ENCODE measurements at places on chromosomes 2 and 18.

DNA sequence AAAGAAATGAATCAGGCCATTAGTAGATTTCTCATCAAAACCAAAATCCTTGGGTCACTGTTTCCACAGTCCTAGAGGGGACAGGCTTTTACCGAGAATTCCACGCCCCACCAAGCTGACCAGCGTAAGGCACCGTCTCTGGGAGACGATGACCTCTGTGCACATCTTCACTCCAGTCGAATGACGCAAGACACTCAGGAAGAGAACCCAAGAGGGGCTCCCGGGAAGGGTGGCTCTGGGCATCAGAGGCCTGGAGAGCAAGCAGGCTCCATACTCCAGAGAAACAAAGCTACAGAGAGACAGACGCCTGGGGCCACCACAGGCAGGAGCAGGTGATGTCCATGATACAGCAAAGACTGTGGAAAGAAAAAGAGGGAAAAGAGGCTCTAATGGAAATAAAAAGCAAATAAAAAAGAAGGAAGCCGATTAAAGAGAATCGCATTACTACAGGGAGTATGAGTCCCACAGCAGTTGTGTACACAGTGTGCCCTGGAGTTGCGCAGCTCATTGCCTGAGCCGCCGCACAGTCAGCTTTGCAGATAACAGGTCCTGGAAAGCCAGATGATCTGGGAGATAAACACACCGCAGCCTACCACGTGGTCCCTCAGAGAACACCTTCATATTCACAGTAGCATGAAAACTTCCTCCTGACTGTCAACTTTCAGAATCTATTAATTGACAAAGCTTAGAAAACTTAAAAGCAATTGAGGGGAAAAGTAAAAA, 572.7 kb upstream of the SALL3 start:
- no peak for DNase-seq

DNA sequence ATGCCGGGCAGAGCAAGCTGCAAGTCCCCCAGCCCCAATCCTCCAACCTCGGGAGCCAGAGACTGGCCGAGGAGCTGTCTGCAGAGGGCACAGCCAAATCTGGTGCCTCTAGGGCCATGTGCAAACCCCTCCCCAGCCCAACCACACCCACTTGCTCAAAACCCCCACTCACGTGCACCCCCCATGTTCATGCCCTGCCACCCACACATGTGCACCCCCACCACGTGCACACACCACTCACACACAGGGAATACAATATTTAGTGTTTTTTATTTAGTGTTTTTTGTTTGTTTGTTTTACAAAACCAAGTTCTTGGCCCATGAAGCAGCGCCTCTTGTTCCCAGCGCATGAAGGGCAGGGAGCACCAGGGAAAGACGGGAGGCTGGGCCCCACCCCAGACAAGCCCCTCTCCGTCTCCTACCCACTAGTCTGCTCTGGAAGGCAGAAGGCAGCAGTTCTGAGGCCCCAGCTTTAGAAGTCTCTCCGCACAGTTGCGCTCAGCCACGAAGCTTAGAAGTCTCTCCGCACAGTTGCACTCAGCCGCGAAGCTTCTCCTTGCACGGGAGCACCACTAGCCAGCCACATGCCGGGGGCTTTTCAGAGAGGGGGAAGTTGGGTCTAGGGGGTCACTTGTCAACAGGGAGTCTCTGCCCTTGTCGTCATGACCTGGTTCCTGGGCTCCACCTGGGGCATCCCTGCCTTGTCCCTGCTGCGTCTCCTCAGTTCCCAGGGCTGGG, 276.1 kb upstream of the HDAC4 start:
- no peak for DNase-seq

DNA sequence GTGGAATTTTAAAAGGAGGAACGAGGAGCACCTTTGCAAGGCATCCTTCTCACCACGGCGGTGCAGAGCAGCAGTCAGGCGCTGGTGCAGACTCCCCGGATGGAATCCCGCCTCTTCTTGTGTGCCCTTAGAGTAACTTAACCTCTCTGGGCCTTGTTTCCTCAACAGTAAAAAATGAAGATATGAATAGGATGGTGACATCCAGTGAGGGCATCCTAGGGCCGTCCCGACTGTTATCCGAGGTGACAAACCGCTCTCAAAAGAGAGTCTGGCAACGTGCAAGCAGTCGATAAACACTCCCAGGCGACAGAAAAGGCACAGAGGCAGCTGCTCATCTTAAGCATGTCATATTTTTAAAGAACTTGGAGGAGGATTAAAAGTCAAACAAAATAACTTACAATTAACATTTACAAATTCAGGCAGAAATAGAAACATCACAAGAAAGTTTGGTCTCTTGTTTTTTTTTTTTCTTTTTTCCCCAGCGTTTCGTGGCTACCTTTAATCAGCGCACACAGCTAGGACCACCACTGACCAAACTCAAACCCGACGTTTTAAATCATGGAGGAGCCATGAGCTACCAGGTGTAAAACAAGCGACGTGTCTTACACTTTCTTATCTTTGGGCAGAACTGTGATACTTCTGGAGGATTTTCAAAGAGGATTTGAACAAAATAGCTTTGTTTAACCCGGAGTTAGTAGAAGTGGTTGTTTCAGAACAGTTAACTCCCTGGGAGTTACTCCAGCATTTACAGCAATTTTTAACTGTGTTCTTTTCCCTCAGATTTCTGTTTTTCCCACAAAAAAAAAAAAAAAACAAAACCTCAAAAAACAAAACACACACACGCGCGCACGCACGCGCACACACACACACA, 2.1 kb downstream of the MBP start:
- no peak for DNase-seq

- no peak for DNase-seq
Observed at GRCh38 chr2:139281124-139281523, 500.9 kb upstream of the NXPH2 start.

DNA sequence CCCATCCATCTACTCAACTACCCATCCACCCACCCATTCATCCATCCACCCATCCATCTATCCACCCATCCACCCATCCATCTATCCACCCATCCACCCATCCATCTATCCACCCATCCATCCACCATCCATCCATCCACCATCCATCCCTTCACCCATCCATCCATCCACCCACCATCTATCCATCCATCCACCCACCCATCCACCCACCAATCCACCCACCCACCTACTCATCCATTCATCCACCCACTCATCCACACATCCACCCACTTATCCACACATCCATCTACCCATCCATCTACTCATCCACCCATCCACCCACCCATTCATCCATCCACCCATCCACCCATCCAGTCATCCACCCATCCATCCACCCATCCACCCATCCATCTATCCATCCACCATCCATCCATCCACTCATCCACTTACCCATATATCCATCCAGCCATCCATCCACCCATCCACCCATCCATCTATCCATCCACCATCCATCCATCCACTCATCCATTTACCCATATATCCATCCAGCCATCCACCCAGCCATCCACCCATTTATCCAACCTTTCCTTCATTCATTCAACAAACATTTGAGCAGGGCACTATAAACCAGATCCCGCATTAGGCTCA, 2.1 kb upstream of the NGEF start:
- no peak for DNase-seq

DNA sequence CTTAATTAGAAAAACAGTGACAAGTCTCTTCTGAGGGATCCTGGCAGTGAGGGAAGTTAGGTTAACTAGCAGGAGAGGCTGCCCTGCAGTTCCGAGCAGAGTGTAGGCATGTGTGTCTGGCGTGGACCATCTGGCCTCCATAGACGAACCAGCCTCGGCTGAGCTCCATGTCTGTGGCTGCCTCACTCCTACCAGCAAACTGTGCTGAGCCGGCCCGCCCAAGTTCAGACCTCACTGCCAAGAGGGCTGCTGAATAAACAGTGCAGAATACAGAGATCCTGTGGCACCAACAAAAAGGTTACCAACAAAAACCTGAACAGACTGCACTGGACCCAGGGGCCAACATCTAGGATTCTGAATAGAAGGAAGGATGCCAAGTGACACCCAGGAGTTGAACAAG, 27.3 kb downstream of the INO80C start:
- DNase-seq = no peak

DNA sequence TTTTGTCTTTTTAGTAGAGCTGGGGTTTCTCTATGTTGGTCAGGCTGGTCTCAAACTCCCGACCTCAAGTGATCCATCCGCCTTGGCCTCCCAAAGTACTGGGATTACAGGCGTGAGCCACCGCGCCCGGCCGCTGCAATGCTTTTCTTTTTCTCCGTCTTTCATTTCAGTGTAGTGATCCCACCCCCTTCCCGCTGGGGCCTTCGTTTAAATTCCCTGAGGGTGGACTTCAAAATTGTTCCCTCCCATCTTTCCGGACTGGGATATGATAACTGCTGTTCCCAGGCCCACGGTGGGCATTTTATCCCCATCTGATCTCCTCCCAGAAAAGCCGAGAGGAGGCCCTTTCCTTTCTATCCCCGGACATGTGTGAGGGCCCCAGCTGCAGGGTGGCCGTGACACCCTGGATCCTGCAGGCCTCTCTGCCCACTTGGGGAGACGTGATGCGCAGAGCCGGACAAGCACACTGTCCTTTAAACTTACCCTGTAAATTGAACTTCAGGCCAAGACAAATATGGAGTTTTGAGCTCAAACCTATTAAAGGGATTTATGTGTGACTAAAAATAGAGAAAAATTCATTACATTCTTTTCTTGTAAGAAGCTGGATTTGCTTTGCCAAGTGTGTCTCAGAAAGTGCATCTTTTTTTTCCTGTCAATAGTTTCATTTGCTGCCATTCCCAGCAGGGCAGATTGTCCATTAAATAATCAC, 54.5 kb upstream of the AFF3 start:
- no peak for DNase-seq

DNA sequence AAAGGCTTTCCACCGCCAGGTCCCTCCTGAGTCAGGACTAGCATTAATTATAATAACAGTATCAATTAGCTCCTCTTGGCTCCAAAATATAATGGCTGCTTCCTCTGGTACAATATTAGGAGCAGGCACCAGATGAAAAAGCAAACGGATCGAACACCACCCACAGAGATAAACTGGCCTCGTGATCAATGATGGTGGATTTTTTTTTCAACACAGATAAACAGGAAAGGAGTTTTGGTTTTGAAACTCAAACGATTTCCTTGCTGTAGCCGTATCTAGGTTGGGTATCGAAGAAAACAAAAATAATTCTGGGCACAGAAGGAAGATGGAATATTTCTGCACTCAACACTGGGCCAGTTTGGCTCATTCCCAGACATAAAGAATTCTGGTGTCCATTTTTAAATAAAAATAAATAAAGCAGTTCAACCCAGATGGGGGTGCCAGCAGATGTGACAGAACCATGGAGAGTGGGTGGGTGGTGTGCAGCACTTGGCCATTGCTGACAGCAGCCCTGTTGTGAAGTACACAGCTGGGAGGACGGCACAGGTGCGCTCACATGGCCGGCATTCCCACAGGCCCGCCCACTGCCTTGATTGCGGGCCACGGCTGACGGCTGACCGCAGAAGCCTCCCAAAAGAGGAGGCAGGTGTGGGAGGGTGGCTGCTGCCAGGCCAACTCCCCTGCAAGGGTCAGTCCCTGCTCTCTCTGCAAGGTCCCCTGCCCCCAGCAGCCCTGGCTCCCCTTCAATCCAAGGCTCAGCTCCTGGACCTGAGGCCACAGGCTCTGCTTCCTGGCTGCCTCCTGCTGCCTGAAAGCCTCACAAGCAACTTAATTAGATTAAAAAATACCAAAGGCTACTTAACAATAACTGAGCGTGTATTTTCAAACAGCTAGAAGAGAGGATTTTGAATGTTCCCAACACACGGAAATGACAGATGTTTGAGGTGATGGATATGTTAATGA, 351.9 kb upstream of the ID2 start:
- DNase-seq = no peak

- no peak for DNase-seq
Observed at GRCh38 chr2:26059542-26059941, 25.7 kb downstream of the RAB10 start.

DNA sequence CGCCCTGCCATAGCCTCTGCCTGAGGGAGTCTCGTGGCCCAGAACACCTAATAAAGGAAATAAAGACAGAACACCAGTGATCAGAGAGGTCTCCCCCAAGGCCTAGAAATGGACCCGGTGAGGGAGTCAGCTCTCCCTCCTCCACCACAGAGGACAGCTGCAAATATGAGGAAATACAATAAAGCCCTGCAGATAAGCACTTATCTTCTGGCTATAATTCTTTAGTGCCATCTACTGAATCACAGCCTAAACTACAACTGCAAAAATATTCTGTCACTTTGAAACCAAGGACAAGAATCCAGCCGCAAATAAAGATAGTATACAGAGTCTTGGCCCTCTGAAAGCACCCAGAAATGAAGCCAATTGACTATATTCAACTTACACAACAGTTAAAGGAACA, 42.4 kb upstream of the TACR1 start:
- no peak for DNase-seq

GRCh38 chr2:229265727-229266126, 5.4 kb downstream of the PID1 start:
- no peak for DNase-seq

- no peak for DNase-seq
Observed at GRCh38 chr18:73653827-73654226, 493.8 kb downstream of the FBXO15 start.

DNA sequence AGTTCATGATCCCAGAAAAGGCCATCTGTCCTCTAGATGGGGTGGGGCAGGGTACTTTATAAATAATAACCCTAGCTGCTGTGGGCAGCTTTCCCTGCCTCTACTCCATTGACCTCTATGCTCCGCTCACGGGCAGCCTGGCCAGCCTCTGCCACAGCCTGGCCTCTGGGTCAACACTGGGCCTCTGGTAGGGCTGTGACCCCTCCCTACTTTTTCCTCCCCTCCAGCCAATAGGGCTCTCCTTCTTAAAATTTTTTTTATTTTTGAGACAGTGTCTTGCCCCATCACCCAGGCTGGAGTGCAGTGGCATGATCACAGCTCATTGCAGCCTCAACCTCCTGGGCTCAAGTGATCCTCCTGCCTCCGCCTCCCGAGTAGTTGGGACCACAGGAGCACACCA, 4.1 kb upstream of the GAREM2 start:
- no peak for DNase-seq

GRCh38 chr2:168448980-168449379, 7.1 kb upstream of the CERS6 start:
- DNase-seq = no peak

DNA sequence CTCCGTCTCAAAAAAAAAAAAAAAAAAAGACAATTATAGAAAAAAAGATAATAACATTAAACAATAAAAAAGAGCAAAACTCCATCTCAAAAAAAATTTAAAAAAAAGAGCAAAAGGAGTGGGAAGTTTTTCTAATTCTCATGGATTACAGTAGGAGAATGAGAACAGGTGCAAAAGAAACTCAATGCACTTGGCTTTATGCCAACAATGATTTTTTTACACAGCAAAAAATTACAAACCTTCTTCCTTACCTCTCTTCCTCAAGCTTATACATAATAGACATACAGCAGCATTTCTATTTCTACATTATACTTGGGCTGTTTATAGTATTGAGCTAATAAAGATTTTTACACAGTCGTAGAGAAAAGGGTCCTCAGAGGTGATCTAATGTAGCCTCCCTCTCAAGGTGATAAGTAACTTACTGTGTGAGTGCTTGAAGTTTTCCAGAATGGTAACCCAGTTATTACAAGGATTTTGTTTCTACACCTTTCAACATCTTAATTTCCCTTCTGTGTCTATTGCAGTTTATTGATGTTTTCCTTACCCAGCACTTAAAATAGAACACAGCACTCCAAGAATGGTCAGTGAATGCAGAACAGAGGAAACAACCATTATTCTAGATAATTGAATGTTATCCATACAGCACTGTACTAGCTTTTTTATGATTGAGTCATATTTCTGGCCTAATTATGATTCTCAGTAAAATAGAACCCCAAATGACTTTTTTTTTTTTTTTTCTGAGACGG, 34.9 kb upstream of the RNF138 start:
- no peak for DNase-seq

- no peak for DNase-seq
Observed at GRCh38 chr2:114550895-114551793, 108.7 kb downstream of the DPP10 start.

- DNase-seq = no peak
Observed at GRCh38 chr2:216607277-216607560, 26.0 kb upstream of the IGFBP2 start.
